Fibroblast of skin of right biceps (primary cell): ENCODE measurements at places on chromosomes 16 and 17.

- DNase-seq: no peak
These were observed 21.6 kb downstream of the MAP2K6 start for GRCh38 chr17:69435971-69436696.

GRCh38 chr17:72591289-72592241 is 470.7 kb downstream of the SOX9 start:
- no peak for DNase-seq

DNA sequence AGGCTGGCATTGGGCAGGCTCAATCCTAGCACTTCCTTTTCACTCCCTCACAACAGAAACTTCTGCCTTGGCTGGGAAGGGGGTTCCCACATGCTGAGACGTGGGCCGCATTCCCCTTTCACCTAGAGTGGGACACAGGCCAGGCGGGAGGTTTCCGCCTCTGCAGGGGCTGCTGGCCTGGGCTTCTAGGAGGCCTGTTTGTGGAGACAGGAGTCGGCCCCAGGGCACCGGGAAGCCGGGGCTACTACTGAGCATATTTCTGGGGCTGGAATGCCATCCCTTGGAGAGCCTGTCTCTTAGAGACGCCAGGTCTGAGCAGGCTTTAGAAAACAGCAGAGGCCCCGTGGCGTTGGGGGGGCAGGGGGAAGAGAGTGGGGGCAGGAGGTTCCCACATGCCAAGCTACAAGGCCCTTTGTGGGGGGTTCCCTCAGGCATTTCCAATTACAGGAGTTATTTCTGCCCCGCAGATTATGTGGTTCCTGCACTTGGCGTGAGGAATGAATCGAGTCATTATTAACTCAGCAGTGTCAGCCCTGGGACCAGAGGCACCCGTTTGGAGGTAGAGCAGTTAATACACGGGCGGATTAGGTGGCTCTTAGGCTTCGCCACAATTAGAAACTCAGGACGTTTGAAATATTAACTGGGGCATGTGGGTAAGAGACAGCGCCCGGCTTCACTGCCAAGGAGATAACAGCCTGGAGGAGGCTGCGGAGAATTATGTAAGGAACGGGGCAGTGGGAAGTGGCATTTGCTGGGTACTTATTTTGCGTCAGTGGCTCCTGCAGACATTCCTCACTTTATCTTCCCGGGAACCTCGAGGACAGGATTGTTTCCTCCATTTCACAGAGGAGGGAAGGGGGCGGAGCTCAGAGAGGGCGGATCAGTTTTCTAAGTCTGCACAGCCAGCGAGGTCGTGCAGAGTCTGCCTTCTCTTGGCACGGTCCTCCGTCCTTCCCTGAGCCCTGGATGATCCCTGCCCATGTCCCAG is 162.5 kb downstream of the MAF start:
- peak; percentile 4 for DNase-seq

- peak; percentile 65 for DNase-seq
These were observed at the start of gene ZFHX3 for GRCh38 chr16:73047536-73048291. Gene ZFHX3 (minus strand): TSS chr16:73048128. CDS start chr16:72960145, 87,983 bp downstream.

GRCh38 chr17:35050170-35050569 is 13.3 kb downstream of the RFFL start:
- no peak for DNase-seq

DNA sequence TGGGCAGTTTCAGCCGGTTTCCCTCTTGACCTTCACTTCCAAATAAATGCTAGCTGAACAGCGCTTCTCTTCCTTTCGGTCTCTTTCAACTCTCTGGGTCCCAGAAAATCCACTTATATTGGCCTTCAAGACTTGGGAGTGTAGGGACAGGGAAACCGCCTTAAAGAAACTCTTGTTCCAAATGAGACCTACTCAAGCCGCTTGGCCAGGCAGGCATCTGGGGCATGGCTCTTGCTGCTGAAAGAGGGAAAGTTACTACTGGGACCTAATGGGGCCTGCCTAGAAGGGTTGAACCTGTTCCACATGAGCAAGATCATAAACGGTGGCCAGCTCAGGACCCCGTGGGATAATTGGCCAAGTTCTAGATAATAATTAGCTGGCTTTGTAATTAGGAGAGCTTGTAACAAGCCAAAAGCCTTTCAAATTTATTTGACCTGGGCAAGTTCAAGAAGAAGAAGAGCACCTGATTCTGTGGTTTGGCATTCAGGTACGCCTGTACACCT is 13.2 kb downstream of the CDH1 start:
- no peak for DNase-seq

- DNase-seq: no peak
These were observed 44.0 kb downstream of the EPN2 start for GRCh38 chr17:19281161-19281560.

DNA sequence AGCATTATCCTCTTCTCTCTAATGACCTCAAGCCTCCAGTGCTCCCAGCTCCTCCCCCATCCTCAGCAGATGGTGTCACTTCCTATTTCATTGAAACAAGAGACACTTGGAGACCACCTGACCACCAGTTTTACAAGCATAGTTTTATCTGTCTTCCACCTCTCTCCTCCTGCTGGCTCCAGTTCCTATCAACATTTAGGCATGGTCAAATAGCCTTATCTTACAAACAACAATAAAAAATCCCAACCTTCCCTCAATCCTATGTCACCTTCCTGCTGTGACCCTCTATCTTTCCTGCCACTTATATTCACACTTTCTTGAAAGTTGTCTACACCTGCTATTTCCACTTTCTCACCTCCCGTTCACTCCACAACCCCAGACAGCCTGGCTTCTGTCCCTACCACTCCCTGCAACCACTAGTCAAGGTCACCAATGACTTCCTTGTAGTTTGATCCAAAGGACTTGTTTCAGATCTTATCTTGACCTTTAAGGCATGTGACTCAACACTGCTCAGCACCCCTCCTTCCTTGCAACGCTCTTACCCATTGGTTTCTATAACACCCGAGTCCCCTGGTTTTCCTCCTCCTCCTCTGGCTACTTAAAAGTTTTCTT is 4.3 kb upstream of the NTN1 start:
- no peak for DNase-seq

DNA sequence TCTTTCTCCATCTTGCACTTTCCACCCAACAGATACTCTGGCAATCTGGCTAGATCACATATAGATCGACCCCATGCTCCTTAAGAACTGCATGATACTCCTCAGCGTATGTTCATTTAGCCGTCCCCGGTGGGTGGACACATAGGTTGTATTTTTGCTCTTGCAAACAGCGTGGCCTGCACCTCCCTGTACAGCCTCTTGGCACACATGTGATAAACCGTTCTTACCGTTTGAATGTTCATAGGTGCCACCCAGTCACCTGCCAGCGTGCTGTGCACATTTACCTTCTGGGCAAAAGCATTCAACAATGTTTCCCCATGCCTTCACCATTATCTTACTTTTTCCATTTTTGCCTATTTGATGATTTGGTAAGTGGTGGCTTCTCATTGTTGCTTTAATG is 6.2 kb downstream of the TNP2 start:
- no peak for DNase-seq

DNA sequence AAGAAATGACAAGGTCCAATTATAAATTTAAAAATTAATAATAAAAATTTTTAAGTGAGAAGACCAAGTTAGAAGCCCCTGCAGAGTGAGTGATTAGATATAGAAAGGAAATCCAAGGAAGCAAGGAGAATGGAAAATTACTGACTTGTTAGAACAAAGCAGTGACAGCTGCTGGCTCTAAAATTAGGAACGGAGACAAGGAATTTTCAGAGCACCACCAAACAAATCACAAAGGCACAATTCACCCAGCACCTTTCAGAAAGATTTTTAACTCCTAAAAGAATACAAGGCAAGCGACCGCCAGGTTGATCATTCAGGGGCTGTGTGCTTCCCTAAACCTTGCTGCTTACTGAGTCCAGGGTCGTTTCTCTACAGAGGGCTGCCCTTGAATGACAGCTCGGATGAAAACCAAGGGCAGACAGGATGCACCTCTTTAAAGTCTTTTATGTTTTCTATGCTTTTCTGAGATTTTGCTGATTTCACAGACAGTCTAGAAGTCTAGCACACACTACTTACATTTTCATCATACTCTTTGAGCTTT is 45.4 kb upstream of the GINS3 start:
- no peak for DNase-seq

- DNase-seq: peak; percentile 87
These were observed 103.8 kb downstream of the YPEL2 start for GRCh38 chr17:59435238-59435637.

DNA sequence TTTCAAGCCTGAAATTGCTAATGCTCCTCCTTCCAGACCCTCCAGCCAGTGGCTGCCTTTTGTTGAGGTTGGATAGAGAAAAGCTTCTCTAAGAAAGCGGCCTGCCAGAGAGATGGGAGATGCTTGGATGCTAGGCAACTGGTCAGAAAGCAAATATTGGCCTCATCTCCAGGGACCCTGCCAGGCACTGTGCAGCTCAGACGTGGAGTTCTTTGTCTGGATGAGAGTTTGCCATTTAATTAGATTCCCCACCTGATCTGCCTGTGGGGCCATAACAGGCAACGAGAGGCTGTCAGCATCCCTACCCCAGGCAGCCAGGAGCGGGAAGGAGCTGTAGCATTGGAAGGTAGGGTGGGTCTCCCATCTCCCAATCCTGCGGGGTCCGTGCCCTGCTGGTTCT is 52.7 kb downstream of the ASIC2 start:
- DNase-seq: no peak

GRCh38 chr17:34447406-34447805 is 84.4 kb upstream of the CCL1 start:
- no peak for DNase-seq

DNA sequence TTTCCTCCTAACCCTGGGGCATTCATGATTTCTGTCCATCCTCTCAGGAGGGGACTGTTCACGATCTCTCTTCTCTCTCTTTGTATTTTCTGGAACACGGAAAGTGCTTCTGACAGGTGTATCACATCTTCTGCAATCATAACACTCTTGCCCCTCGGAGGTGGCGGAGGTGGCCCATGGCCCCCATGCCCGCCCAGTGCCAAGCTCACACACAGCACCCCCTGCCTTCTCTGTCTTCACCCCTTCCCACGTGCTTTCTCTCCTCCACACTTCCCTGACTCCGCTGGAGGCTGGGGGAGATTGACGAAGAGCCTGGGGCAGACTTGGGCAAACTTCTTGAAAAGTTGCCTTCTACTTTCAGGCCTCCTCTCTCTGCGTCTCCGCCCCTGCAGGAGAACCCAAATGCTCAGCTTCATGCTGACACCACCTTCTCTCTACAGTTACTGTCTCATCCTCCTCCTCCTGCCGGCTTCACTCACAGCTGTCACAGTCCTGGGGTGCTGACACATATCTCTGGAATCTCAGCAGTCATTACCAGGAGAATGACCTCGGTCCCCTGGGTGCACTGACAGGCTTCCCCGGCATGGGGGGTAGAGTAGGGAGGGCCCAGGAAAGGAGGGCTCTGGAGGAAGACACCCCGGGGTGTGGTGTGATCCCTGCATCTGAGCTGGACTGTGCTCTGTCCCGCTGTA is 127.1 kb downstream of the ENGASE start:
- DNase-seq: peak; percentile 84

DNA sequence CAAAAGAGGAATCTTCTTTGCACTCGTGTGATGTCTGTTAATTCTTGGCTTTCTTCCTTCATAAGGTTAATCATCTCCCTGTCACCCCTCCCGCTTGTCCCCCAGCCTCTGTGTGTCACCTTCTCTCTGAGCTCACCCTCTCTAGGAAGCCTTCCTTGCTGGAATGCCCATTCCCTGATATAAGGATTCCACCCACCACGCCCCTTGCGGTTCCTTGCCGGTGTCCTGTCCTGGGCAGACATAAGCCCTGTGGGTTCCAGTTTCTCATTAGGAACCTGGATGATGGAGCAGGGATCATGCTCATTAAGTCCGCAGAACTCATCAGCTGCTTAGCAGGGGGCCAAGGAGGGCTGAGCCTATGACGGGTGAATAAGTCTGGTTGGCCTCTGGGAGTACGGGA is 559.3 kb downstream of the MAF start:
- DNase-seq: no peak

DNA sequence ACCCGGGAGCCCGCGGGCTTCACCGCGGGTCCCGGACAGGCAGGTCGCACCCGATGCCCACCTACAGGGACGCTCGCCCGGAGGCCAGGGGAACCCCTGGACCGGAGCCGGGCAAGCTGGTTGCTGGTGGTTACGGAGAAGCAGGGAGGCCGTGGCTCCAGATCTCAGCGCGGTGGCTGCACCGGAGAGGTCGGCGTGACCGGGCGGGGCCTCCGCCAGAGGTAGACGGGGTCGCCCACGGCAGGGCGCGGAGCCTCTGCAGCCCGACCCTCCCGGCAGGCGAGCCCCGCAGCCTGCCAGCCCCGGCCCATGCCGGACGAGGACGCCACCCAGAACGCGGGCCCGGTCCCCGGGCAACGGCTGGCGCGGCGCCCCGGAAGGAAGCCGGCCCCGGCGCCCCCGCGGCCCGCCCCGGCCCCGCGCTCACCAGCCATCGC is 341 bp downstream of the PCYT2 start:
- DNase-seq: no peak

- DNase-seq: no peak
These were observed 33.2 kb downstream of the IRX6 start for GRCh38 chr16:55357241-55357640.

DNA sequence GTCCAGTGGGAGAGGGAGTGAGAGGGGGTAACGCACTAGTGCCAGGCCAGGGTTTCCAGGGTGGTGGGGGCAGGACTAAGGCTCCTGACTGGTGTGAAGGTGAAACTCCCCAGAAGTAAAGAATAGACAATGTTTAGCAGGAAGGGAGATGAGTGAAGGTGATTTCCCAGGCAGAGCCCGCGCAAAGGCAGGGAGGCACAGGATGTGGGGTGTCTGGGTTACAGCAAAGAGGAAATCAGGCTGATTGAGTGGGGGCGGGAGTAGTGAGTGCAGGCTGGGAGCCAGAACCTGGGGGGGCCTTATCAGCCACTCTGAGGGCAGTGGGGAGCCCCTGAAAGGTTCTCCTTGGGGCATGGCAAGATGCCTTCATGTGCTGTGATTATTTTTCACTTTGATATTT is 167.5 kb downstream of the UTP18 start:
- DNase-seq: no peak

DNA sequence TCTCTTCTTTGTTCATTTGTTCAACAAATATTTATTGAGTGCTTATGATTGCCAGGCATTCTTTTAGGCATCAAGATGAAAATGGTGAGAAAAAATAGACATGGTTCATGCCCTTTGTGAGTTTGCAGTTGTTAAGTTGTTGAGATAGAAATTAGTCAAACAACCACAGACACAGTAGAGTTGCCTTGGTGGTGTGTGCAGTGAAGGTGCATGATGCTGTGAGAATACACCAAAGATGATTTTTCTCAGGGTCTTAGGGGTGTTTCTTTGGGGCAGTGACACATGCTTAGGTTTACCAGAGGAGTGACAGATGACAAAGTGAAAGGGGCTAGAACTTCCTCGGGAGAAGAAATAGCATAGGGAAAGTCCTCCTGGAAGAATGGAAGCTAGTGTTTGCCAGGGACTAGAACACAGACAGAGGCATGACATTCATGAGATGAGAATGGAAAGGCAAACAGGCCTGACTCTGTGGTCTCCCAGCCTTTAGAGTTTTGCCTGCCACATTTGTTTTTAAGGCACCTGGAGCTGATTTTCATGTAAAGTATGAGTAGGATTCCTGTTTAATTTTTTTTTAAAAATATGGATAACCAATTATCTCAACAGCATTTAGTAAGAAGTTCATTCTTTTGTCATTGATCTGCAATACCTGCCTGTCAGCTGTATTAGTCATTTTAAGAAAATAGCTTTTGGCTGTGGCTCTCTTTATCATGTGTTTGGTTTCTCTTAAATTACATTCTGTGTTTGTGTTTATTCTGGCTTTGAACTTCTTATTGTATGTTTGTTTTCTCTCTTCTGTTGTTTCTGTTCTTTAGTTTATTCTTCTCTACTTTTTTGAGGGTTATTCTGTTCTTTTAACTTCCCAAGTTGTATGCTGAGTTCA is 36.6 kb downstream of the CYLD start:
- no peak for DNase-seq
